Activated CD4-positive, alpha-beta T cell treated with anti-CD3 and anti-CD28 coated beads, Interleukin-2, amount 50 U/mL, for 4 hours (primary cell): ENCODE measurements at places on chromosomes 16 and 17.

GRCh38 chr16:9518581-9518980, 427.1 kb downstream of the HAPSTR1 start:
- DNase-seq: no peak

- no peak for DNase-seq
Observed at GRCh38 chr17:50181591-50182560, 16.1 kb downstream of the SGCA start.

DNA sequence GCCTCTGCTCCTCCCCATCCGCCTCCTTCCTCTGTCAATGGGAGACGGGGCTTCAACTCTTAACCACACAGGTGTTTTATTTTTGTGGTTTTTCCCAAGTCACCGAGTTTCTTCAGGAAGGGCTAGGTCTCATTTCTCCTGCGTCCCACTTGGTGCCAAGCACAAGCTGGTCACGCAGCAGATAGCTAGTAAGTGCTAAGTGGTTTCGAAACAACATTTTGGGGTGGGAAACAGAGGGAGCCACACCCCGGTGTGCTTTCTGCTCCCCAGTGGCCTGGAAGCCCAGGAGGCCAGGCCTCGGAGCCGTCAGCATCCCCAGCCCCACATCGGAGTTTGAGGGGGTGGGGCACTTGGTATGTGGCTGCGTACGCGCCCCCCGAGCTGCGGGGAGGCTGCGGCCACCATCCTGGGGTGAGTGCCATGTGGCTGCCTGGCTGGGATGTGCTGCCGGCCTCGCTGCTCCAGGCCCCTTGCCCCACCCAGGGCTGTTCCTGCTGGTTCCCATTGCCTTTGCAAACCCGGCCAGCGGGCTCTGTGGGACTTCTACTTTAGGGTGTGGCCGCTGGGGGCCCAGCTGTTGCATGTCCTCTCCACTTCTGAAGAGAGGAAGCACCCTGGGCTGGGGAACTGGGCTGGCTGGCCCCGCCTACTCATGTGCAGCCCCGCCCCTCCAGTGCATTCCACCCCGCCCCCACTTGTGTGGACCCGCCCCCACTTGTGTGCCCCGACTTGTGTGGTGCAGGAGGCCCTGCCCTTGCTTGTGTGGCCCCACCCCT, 55.6 kb downstream of the BAIAP2 start:
- no peak for DNase-seq

DNA sequence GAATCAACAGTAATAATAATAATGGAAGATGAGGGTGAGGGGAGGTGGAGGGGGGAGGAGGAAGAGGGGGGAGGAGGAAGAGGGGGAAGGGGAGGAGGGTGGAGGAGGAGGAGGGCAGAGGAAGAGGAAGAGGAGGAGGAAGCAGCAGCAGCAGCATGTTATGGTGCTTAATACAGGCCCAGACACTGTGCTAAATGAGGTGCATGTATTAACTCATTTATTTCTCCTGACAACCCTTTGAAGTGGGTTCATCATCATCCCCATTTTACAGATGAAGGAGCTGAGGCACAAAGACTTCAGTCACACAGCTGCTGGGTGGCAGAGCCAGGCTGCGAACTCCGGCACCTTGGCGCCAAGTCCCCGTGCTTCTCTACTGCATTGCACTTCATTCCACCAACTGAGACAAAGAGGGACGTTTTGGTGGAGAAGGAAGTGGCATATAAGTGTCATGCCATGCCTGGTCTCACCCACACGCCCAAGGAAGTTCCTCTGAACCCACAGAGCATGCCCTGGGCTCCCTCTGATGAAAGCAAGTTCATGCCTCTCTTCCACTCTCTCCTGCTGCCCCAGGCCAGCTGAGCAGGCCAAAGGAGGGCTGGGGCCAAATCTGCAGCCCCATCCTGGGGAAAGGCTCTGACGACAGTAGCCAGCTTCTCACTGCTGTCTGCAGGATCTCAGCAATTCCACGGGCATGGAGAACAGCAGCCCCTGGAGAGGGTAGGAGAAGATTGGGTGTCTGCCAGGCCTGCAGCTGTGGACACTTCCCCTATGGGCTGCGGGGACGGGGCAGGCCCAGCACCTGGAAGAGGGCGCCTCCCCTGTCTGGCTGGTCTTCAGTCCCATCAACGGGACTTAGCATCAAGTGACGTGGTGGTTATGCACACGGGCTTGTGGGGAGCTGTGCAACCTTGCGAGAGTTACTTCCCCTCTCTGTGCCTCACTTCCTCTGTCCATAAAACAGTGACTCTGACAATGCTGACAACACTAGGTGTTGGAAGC, 21.8 kb downstream of the XYLT1 start:
- no peak for DNase-seq

DNA sequence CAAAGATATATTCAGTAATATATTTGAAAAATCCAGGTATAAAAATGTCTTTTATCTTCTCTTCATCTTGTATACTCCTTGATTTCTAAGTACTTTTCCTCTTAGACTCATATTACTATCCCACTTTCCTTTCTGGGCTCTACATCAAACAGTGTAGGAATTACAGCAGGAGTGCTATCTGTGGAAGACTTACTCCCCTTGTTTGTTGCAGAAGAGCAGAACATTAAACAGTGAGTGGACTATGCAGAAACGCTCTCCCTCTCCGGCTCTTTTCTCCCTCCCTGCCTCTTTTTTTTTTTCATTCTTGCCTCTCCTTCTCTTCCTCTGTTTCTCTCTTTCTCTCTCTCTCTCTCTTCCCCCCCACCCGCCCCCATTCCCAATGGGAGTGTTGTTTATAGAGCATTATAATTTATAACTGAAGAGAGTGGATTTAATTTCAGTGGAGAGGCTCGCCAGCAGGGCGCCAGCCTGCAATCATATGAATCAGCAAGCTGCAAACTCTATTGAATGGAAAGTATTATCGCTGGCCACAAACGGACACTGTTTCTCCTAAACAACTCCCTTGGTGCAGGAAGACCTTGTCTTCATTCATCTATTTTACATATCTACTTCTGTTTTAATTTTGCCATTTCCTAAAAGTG, 242.3 kb upstream of the TBX2 start:
- no peak for DNase-seq

DNA sequence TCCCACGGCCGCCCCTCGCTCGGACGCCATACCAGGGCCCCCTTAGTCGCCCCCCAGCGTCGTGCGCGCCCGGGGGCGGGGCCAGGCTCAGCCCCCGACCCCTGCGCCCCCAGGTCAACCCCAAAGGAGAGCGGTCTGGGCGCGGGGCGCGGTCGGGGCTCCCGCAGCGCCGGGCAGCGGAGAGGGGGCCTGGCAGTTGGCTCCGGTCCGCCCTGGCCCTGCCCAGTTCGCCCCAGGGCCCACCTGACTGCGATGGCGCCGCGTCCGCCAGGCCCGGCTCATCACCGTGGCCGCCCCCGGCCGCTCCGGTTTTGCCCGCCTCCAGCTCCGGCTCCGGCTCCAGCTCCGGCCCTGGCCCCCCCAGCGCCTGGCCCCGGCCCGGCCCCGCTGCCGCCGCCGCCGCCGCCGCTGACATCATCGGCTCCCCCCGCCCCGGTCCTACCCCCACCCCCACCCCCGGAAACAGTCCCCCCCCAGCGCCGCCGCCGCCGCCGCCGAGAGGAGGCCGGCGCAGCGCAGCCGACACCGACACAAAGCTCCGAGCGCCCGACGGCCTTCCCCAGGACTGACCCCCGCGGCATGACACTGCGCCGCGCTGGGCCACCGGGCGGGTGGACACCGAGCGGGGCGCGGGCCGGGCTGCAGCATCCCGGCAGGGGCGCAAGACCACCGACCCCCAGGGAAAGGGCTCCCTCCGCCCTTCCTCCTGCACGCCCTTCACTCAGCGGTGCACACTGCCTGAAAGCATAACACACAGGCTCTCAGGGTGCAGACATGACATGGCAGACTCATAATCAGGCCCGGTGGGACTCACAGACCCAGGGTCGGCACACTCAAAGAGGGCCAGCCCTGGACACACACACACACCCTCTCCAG, at the start of gene ZBTB4:
Gene ZBTB4 (minus strand): TSS at position 419 of the 876 bp plus-strand sequence. CDS start 12,830 bp downstream, outside the sequence.
- DNase-seq: peak; percentile 50

DNA sequence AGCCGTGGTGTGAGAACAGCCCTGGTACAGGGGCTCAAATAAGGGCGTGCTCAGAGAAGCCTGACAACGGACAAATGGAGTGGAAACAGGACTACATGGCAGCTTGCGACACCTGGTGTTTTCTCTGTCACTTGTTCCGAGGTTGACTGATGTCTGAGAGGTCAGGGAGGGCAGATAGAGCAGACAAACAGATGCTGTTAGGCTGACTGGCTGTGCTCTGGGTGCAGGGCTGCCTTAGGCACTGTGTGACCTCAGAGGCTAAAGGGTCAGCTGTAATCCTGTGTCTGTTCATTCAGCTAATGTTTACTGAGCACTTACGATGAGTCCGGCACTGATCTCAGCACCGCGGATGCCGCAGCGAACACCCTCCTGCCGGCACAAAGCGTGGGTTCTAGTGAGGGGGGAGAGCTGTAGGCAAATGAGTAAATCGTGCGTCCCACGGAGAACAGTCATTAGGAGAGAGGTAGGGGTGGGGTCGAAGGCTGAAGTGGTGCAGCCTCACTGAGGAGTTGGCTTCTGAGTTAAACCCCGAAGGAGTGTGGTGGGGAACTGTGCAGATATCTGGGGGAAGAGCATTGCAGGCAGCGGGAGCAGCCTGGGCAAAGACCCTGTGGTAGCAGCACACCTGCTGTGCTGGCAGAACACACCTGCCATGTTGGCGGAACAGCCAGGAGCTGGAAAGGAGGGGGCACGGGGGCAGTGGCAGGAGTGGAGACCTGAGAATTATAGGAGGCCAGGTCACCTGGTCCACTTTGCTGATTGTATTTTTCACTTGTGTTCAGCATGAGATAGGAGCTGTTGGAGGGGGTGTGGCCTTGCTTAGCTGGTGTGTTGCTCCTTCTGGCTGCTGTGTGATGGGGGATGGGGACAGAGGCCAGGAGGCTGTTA, 35.0 kb downstream of the GPT2 start:
- DNase-seq: no peak

- peak; percentile 67 for DNase-seq
Observed at GRCh38 chr17:59842901-59843652, 49.7 kb downstream of the TUBD1 start.

GRCh38 chr17:72113751-72114150, 7.1 kb upstream of the SOX9 start:
- no peak for DNase-seq

- DNase-seq: no peak
Observed at GRCh38 chr17:72697602-72698146, 394.8 kb downstream of the SLC39A11 start.

DNA sequence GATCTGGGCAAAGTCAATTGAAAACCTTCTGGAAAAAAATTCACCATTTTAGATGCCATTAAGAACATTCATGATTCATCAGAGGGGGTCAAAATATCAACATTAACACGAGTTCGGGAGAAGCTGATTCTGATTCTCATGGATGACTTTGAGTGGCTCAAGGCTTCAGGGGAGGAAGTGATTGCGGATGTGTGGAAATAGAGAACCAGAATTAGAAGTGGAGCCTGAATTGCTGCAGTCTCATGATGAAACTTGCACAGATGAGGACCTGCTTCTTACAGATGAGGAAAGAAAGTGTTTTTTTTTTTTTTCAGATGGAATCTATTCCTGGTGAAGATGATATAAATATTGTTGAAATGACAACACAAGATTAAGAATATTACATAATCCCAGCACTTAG, 12.9 kb downstream of the ITGAX start:
- no peak for DNase-seq

- no peak for DNase-seq
Observed at GRCh38 chr16:50269061-50269705, 2.8 kb downstream of the ADCY7 start.

GRCh38 chr17:21119247-21119918, 7.4 kb upstream of the DHRS7B start:
- peak; percentile 57 for DNase-seq

DNA sequence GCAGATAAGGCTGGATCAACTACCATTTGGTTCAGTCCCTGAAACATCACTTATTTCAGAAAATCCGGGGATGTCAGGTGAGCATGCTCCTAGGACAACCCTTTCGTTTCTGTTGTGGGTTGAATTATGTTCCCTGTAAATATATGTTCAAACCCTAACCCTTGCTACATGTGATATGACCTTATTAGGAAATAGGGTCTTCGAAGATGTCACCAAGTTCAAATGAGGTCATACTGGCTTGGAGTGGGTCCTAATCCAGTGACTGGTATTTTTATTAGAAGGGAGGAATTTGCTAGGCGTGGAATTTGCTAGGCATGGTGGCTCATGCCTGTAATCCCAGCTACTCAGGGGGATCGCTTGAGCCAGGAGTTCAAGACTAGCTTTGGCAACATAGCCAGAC, 21.3 kb downstream of the SNX20 start:
- DNase-seq: no peak

GRCh38 chr17:81456798-81457197, 55.8 kb downstream of the ACTG1 start:
- no peak for DNase-seq

DNA sequence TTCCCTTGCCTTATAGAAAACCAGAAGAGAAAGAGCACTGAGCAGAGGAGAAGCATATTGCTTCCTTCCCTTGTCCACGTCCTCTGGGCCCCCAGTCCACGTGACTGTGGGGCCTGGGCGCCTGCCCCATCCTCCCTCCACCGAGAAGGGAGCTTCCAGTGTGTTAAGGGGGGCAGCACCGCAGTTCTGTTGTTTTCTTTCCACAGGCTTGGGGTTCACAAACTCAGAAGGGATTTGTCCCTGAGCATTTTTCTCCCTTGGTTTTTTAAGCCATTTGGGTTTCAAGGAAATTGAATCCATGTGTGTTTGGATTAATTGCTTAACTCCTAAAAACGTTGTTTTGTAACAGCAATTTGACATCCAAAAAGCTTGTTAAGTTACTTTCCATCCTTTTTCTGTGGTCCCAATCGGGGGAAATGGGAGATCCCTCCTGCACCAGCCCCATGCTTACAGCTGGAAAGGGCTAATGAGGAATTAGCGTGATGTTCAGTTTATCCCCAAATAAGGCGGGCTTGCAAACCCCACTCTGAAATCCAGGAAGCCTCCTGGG, 347.5 kb upstream of the TNRC6C start:
- DNase-seq: no peak

DNA sequence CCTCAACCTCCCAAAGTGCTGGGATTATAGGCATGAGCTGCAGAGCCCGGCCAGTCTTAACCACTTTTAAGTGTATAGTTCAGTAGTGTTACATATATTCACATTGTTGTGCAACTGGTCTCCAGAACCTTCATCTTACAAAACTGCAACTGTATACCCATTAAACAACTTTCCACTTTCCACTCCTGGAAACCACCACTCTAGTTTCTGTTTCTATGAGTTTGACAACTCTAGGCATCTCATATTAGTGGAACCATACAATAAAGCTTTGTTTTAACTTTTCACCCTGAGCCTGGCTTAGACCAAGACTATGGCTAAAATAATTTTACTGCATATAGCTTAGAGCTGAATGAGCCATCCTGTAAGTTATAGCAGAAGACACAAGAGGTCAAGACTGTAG, 108.0 kb upstream of the GOT2 start:
- no peak for DNase-seq
